ENCODE measurements at places on chromosomes 1 and 21. TPM values are rescaled to one million over a fixed set of nuclear protein-coding genes. Genes with fewer than 3 reads are reported as not detected.

GRCh38 chr1:30362603-30362990 lies 360.8 kb downstream of the MATN1 start:
- H3K36me3 ChIP-seq, result no peaks in the 10 kb centered on the region
- H3K4me1 ChIP-seq, result no peaks in the 10 kb centered on the region
- H3K4me3 ChIP-seq, result no peak overlapping the region
- no peak for DNase-seq
- H3K27ac ChIP-seq, result no peak overlapping the region

DNA sequence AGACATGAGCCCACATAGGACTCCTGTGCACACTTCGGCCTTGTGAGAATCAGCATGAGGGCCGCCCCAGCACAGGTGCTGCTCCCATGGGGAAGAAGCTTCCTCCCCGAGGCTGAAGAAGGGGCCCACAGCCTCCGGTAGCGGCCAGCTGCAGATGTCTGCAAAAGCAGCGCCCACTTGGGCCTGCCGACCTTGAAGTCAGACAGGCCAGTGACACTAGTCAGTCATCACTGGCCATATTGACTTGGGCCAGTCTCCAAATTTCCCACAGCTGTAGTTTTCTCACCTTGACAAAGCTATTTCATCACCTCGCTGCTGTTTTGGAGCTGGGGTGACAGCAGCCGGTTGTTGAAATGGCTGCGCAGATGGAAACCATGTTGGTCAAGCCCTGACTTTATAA lies 83.0 kb downstream of the RIPK4 start:
- no peak overlapping the region for H3K27ac ChIP-seq
- no peak for DNase-seq
- H3K4me3 ChIP-seq, result no peak overlapping the region
- H3K4me1 ChIP-seq, result peaks cover 26% of the 10 kb centered on the region
- no peaks in the 10 kb centered on the region for H3K36me3 ChIP-seq

- no peak overlapping the region for H3K4me3 ChIP-seq
- H3K27me3 ChIP-seq, result no peaks in the 10 kb centered on the region
- peak overlapping the region; percentile 97 for H3K27ac ChIP-seq
- H3K36me3 ChIP-seq, result peaks cover 26% of the 10 kb centered on the region
- peak; percentile 98 for DNase-seq
- H3K4me1 ChIP-seq, result peaks cover 92% of the 10 kb centered on the region
Observed at GRCh38 chr1:156667610-156667967, 9.6 kb downstream of the NES start.

- peak; percentile 78 for DNase-seq
- H3K4me1 ChIP-seq, result peaks cover 12% of the 10 kb centered on the region
- peak overlapping the region; percentile 64 for H3K27ac ChIP-seq
- no peaks in the 10 kb centered on the region for H3K27me3 ChIP-seq
- H3K4me3 ChIP-seq, result no peak overlapping the region
Observed at GRCh38 chr1:60620087-60620486, 462.3 kb upstream of the NFIA start.

GRCh38 chr1:164440232-164440631 lies 118.8 kb upstream of the PBX1 start:
- no peaks in the 10 kb centered on the region for H3K4me1 ChIP-seq
- no peaks in the 10 kb centered on the region for H3K36me3 ChIP-seq
- peak; percentile 46 for DNase-seq
- no peak overlapping the region for H3K4me3 ChIP-seq
- H3K27me3 ChIP-seq, result no peaks in the 10 kb centered on the region
- H3K27ac ChIP-seq, result no peak overlapping the region

DNA sequence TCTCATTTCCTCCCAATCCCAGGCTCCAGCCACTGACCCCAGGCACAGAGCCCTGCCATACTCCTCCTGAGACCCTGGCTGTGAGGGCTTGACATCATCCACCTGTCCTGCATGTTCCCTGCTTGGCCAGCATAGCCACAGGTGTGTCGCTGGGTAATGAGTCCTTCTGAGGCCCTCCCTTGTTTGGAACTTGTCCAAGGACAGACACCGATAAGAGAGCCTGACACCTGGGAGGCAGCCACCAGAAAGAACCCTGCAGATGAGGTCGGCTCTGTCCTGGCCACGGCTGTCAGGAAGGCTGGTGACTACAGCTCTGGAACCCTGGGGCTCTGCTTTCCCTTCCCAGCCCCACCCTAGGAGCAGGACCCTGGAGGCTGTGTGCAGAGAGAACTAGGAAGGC lies 34.6 kb downstream of the TMEM63A start:
- H3K4me3 ChIP-seq, result no peak overlapping the region
- no peak overlapping the region for H3K27ac ChIP-seq
- peaks cover 28% of the 10 kb centered on the region for H3K4me1 ChIP-seq
- peaks cover 60% of the 10 kb centered on the region for H3K36me3 ChIP-seq

The CNTN2 gene
- total RNA-seq, result 0.93 TPM

The SF3B4 gene
- 7.1 TPM for total RNA-seq

Measured in muscle of leg (tissue), 16 donors.